ENCODE measurements at places on chromosomes 12 and 14.

DNA sequence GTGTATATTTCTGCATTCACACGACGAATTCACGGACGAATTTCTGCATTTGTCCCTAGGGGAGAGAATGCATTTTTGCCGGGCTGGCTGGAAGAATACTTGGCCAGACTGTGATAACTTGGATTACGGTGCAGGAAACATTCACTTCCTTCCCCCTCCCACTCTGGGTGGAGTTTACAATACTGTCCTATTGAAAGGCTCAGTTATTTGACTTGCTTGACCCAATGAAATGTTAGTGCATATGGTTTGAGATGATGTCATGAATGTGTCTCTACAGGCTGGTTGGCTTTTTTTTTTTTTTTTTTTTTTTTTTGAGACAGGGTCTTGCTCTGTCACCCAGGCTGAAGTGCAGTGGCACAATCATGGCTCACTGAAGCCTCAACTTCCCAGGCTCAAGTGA, 90.7 kb upstream of the NOS1 start:
- no peaks in the 10 kb centered on the region for H3K27me3 ChIP-seq
- DNase-seq: no peak
- no peaks in the 10 kb centered on the region for H3K4me1 ChIP-seq
- no peak overlapping the region for H3K4me3 ChIP-seq

GRCh38 chr14:60206837-60207533, 41.8 kb upstream of the DHRS7 start:
- H3K27me3 ChIP-seq: peaks cover 12% of the 10 kb centered on the region
- H3K27ac ChIP-seq: no peak overlapping the region
- H3K36me3 ChIP-seq: no peaks in the 10 kb centered on the region
- no peak for DNase-seq
- no peaks in the 10 kb centered on the region for H3K4me1 ChIP-seq
- H3K4me3 ChIP-seq: no peak overlapping the region

DNA sequence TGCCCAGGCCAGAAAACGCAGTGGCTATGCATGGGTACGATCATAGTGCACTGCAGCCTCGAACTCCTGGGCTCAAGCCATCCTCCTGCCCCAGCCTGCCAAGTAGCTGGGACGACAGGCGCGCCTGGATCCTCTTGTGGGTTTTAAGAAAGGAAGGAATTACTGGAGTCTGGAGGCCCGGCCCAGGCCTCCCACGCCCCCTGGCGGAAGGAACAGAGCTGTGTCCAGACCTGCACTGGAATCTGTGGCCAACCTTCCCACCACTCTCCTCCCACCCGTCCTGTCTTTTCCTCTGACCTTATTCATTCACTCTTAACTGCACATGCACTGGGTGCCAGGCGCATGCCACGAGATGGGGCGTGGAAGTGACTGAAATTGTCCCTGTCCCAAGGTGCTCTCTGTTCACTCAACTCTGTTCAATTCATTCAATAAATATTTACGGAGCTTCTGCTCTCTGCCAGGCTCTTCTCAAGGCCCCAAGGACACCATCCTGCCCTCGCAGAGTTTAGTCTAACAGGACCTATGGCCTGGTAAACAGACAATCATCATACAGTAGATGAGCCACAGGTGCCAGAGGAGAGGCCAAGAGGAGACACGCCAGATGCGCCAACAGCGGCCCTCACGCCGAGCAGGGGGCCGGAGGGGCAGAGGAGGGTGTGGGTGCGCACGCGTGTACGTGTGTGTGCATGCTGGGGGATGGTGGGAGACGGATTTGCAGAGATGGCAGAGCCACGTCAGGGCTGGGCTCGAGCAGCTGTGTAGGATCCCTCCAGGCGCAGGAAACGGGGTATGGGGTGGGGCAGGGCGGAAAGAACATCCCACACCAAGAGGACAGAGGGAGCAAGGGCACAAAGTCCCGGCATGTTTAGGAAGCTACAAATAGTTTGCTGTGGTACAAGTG, 13.7 kb upstream of the TMEM106C start:
- DNase-seq: peak; percentile 88
- H3K27me3 ChIP-seq: no peaks in the 10 kb centered on the region
- H3K4me3 ChIP-seq: no peak overlapping the region

DNA sequence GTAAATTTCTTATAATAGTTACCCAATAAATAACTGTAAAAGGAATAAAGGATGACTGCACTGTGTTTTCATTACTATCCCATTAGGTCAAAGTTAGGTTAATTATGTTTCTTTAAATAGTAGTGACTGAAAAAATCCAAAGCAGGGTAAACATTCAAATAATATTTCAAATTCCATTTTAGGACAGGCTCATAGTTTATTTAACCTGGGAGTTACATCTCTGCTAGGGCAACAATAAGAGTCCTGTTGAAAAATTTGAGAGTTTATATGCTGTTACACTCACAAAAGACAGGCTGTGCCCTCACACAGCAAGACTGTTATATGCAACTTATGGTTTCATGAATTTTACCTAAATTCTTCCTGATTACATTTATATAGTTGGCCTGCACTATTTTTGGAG, 8.0 kb downstream of the ERP27 start:
- no peaks in the 10 kb centered on the region for H3K36me3 ChIP-seq
- no peak overlapping the region for H3K27ac ChIP-seq
- no peaks in the 10 kb centered on the region for H3K4me1 ChIP-seq
- no peaks in the 10 kb centered on the region for H3K27me3 ChIP-seq
- no peak overlapping the region for H3K4me3 ChIP-seq

DNA sequence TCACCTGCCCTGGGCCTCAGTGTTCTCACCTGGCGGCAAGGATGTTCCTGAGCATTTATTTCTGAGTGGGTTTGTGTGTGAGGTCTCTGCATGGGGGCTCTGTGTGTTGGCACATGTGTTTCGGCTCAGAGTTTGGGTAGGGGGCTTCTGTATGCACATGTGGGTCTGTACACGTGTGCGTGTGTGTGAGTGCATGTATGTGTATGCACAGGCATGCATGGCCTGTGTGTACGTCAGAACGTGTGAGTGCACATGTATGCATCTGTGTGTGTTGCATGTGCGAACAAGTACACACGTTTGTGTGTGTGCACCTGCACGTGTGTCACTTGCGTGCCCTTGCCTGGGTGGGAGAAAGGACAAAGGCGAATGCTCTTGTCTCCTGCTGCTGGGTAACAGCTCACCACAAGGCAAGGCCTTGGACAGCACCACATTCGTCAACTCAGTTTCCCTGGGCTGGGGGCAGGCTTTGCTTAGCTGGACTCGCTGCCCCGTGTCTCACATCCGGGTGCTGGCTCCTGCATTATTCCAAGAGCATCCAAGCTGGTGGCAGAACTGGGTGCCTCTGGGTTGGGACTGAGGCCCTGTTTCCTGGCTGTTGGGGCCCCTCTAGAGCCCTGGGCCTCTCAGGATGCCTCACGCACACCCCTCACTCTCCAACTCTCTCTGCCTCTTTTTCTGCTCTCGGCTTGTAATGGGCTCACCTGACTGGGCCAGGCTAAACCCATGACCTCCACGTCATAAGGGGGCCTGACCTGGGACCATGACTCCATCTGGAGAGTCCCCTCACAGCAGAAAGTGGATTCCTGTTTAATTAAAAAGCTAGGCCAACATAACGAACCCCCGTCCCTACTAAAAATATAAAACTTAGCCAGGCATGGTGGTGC, 153.6 kb upstream of the C14orf180 start:
- no peaks in the 10 kb centered on the region for H3K4me1 ChIP-seq
- no peaks in the 10 kb centered on the region for H3K27me3 ChIP-seq
- no peak overlapping the region for H3K27ac ChIP-seq
- H3K36me3 ChIP-seq: no peaks in the 10 kb centered on the region
- DNase-seq: no peak

DNA sequence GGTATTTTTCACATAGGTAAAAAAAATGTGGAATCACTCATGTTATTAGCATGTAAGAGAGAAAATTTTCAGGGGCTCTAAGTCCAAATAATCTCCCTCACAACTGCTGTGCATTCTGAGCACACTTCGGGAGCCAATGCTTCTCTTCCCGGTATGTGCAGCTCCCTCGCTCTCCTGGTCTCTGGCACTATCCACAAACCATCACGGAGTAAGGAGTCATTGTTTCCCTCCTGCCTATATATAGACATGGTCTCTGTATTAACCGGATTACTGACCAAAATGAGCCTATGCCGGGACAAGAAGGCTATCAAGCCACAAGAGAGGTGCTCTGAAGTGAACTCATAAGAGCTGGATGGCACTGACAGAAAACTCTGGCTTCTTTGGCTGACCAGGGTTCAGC, 13.4 kb downstream of the HECTD4 start:
- H3K27ac ChIP-seq: no peak overlapping the region
- no peaks in the 10 kb centered on the region for H3K27me3 ChIP-seq
- no peaks in the 10 kb centered on the region for H3K36me3 ChIP-seq
- no peak overlapping the region for H3K4me3 ChIP-seq
- no peak for DNase-seq
- peaks cover 8% of the 10 kb centered on the region for H3K4me1 ChIP-seq
